Activated CD4-positive, alpha-beta T cell treated with anti-CD3 and anti-CD28 coated beads for 36 hours (primary cell): ENCODE measurements at places on chromosomes 3 and 15.
A peak's percentile ranks its signal among the peaks of the same experiment; 100 is the strongest.

GRCh38 chr3:159488602-159489001, 500.0 kb upstream of the IL12A start:
- DNase-seq, result no peak

DNA sequence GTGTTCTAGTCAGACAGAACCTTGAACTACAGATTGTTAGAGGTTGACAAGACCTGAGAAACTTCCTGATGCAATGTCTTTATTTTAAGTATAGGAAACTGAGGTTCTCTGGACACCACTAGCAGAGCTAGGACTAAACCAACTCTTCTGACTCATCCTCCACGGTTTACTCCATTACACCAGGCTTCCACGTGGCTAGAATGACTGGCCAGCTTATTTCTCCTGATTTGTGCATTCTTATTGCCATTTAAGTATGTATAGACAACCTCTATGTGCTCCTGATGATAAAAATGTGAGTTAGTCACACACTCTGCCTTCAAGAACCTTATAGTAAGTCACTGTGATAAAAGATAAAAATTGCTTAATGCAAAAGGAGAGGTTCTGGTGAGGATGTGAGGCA, 182.7 kb downstream of the MEX3B start:
- DNase-seq, result no peak

DNA sequence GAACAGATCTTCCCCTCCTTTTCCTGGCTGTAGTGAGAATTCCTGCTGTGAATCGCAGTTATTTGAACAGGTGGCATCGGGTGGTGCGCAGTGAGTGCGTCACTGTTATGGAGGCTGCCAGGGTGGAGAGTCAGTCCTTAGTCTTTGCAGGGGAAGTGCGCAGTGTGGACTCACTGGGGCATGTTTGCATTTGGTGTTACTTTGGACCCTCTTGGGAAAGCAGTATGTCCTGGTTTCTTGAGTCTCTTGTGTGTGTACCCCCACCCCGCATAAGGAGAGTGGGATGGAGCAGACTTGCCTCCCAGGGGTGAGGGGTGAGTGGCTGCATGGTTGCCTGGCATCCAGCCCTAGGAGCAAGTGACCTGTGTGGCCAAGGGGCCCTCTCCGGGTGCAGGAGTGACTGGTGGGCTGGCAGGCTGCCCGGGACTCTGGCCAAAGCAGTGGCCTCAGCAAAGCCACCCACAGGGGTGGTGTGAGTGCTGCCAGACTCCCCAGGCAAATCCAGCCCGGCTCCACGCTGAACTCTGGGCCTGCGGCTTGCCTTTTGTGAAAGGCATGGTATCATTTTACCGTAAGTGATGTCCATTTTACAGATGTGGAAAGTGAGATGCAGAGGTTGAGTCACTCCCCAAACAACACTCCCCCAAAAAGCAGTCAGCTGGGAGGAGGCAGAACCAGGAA, 46.4 kb downstream of the DNASE1L3 start:
- DNase-seq, result no peak

DNA sequence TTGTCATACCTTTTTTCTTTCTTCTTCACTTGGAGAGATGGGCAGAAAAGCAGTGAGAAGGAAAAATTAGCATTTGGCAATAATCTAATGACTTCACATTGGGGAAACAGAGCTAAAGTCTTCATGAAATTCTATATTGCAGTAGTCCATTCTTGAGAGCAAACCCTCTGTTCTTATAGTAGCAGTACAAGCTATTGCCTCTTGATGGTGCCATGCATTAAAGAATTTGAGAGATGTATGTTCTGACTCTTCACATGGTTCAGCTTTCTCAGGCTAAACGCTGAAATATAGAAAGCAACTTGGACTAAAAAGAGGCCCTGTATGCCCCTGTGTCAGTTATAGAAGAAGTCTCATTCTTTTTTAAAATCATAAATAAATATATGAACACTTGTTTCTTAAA, 36.0 kb downstream of the PHLDB2 start:
- no peak for DNase-seq

GRCh38 chr3:23953523-23953922, 8.4 kb downstream of the NR1D2 start:
- no peak for DNase-seq

GRCh38 chr3:172175254-172175599, 135.8 kb downstream of the FNDC3B start:
- DNase-seq, result no peak

- peak; percentile 38 for DNase-seq
These were observed 5.6 kb upstream of the ZNF80 start for GRCh38 chr3:114242947-114243346.

DNA sequence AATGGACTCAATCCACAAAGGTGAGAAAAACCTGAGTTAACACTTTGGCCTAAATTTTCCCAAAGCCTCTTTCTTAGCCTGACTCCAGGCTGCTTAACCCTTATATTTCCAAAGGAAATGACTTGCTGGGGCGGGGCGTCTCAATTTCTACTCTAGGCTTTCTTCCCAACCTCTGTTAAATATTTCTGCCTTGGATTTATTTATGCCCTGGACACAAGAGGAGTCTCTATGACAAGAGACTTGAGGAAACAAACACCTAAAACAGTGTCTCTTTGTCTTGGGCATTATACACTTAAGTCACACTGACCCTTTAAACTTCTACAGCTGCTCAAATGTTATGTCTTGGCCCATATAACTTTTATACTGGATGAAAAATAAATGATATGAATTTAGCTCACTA, 28.3 kb upstream of the AP4E1 start:
- DNase-seq, result no peak

- no peak for DNase-seq
These were observed 6.8 kb downstream of the GDPGP1 start for GRCh38 chr15:90240856-90241255.

GRCh38 chr15:41713047-41713446, 52.8 kb downstream of the MGA start:
- no peak for DNase-seq

- DNase-seq, result no peak
These were observed 28.9 kb downstream of the CD200R1L start for GRCh38 chr3:112817797-112818196.

- DNase-seq, result no peak
These were observed 73.2 kb downstream of the CHDH start for GRCh38 chr3:53773021-53773436.

DNA sequence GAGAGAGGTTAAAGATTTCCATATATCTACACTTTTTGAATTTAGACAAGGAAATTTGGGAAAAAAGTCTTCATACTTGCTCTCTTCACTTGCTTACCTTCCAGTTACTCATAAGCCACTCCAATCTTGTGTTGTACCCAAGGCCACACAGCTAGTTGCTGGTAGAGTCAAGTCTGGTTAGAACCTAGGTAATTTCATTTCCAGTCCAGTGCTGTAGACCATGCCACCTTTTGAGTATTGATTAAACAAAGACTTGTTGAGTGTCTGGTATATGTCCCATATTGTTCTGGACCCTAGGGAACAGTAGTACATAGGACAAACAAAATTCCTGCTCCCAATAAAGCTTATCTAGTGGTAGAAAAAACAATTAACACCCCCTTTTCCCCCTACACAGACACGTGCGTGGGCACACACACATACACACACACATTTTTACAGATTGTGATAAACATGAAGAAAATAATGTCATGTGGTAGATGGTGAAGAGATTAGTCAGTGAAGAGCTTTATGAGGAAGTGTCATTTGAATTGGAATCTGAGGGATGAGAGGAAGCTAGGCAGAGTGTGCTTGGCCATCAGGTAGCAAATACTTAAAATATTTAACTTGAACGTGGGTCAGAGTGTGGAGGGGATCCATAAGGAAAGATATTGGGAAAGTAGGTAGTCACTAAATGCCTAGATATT, 2.1 kb downstream of the CMC1 start:
- DNase-seq, result no peak

- DNase-seq, result no peak
These were observed 57.5 kb upstream of the KLF13 start for GRCh38 chr15:31268911-31269784.

GRCh38 chr3:110576960-110577359, 494.7 kb upstream of the NECTIN3 start:
- DNase-seq, result no peak

- DNase-seq, result no peak
These were observed 2.3 kb downstream of the ITPKA start for GRCh38 chr15:41495736-41496599.

DNA sequence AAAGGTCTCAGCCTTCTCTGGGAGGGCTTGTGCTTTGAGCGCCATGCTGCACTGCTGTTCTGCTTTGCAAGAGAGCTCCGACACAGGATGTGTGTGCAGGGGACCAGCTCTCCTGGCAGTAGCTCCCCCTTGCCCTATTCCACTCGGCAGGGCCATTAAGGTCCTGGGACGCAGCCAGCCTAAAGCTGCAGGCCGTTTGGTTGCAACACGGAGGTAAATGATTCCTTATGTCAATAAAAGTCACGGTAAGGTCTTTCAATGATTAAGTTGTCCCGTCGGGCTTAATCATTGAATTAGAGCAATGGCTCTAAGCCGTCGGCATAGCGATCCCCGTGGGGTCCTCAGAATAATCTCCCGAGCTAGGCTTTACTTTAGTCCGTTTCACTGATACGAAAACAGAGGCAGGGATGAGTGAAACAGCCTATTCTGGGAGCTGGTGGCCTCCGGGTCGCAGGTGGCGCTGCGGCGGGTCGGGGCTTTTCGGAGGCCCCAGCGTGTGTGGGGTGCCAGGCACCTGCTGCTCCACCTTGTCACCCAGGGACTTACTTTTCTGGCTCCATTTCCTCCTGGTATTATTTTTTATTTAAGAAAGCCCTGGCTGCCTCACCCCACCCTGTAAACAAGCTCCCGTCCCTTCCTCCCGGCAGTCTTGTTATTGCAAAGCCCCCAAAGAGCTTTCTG, 525.2 kb downstream of the OCA2 start:
- no peak for DNase-seq

- no peak for DNase-seq
These were observed 47.8 kb downstream of the SLC41A3 start for GRCh38 chr3:126036056-126036549.

- no peak for DNase-seq
These were observed 60.1 kb downstream of the UACA start for GRCh38 chr15:70703096-70703878.

DNA sequence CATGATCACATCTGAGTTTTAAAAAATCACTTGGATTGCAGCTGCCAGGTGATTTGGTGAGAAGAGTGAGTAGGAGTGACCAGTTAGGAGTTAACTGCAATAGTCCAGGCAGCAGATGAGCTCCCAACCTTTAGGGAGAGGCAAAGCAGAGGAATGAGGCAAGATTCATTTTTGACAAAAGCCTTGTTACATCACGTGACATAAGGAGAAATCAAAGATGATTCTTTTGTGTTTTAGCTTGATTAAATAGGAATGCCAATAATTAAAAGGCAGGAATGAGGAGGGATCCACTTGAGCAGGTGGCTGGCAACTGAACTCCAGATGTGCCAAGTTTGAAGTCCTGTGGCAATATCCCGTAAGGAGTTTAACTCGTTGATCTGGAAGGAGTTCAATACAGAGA, 2.5 kb downstream of the GATM start:
- no peak for DNase-seq

- no peak for DNase-seq
These were observed 169.0 kb upstream of the BCL6 start for GRCh38 chr3:187914231-187914630.

- DNase-seq, result no peak
These were observed 123.1 kb upstream of the UMPS start for GRCh38 chr3:124607163-124607562.

DNA sequence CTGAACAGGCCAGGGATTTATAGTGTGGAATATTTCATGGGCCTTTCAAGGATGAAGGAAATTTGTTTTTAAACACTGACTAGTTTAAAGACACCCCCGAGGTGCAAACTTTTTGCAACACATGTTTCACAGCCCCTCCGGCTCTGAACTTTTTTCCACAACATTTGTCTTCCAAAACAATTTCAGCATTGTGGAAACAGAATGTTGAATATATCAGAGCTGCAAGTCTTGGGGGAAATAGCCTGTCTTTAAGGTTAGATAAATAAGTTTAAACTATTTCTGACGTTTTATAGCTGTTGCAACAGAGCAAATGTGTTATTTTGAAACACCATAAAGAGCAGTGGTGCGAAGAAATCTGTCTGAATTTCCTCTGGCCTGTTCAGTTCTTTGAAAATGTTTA, 229.2 kb upstream of the GOLGA6L4 start:
- DNase-seq, result no peak

GRCh38 chr3:133853063-133853924, 42.4 kb downstream of the RAB6B start:
- no peak for DNase-seq

DNA sequence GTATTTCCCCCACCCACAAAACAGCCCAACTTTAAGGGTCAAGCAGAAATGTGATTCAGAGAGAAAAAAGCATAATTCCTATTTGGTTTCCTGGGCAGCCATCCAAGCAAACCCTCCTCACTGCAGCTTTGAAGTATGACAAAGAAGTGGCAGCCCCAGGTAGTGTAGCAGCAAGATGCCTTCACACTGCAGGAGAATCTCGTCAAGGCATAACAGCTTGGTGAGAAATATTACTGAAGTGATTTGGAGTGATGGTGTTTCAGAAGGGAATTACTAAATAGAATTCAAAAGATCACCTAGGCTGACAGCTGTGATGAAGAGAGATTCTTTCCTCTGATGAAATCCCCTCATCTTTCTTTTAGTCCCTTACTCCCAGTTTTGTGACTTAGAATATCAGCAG, 173.9 kb downstream of the PYDC2 start:
- no peak for DNase-seq

- no peak for DNase-seq
These were observed 28.8 kb upstream of the ST3GAL6 start for GRCh38 chr3:98734306-98734705.

DNA sequence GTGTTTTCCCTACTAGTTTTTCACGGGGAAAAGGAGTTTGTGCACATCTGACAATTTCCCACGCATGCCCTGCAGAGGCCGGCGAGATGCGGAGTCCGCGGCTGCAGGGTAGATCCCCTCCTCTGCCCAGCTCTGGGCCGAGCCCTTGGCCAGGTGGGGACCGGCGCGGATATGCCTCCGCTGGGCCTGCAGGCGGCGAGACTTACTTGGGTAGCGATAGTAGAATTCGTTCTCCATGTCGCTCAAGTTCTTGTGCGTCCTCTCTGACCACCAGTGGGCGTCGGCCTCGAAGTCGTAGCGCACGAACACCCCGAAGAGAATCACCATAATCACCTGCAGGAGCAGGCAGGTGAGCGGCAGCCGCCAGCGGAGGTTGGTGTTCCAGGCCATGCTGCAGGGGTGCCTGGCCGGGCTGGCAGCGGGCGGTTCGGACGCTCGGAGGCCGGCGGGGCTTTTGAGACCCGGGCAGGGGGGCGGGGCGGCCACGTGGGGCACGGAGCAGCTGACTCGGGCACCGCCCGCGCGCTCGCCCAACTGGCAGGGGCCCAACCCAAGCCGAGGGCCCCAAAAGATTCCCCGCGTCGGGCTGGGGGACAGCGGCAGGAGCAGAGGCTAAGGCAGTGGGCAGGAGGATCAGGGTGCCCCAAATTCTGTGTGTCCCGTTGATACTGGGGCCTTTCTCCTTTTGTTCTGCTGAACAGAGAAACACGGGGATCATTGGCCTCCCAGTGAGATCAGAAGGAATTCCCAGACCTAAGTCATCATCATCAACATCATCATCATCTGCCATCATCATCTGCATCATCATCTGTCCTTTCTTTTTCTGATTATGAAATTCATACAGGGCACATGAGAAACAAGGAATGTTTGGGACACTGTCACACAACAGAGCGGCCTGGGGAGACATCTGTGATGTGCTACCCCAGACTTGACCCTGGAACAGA, at the start of gene RHCG:
Gene RHCG, minus strand, starts transcription at position 429 of the 944 bp plus-strand sequence. Its CDS starts 39 bp downstream, at position 390.
- DNase-seq, result peak; percentile 44
